ENCODE measurements at places on chromosomes 13 and 19. TPM values are rescaled to one million over a fixed set of nuclear protein-coding genes. Genes with fewer than 3 reads are reported as not detected.

- H3K27me3 ChIP-seq = no peaks in the 10 kb centered on the region
- no peaks in the 10 kb centered on the region for H3K36me3 ChIP-seq
- H3K4me3 ChIP-seq = no peak overlapping the region
- peak overlapping the region; percentile 62 for H3K27ac ChIP-seq
Observed at GRCh38 chr19:40831502-40832430, 18.5 kb downstream of the CYP2A6 start.

Gene APOC1
- not detected for total RNA-seq

- no peak overlapping the region for H3K27ac ChIP-seq
- no peak overlapping the region for H3K4me3 ChIP-seq
- DNase-seq = no peak
- H3K27me3 ChIP-seq = no peaks in the 10 kb centered on the region
- no peaks in the 10 kb centered on the region for H3K36me3 ChIP-seq
Observed at GRCh38 chr13:110359840-110360301, 52.8 kb downstream of the COL4A2 start.

DNA sequence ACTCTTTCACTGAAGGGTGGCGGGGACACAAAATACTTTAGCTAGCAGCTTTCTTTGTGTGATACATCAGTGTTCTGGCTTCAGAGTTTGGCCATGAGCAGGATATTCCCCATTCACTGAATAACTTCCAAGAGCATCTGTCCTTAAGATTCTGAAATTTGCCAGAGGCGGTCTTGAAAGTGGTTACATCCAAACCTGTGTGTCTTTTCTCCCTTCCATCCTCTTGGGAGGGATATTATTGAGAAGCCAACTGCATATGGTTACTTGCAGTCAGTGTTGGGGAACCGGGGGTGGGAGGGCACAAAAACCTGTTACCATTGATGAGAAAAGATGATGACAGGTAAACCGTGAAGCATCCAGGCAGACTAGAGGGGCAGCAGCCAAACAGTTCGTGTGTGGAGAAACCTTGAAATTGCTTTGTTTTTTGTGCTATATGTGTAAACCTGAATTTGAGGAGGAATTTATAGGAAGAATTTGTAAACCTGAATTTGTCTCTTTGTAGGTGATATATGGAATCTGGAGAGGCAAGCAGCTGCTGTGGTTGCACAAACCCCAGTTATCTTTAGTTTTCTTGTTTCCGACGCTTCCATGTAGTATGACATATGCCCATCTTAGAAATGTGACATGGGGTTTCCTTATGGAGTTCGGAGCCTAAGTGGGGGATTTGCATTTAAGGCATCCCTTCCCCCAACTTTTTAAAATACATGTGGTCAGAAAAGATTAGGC is 104.8 kb downstream of the WDFY2 start:
- H3K4me1 ChIP-seq = peaks cover 8% of the 10 kb centered on the region
- no peaks in the 10 kb centered on the region for H3K36me3 ChIP-seq
- H3K27ac ChIP-seq = no peak overlapping the region
- no peak overlapping the region for H3K4me3 ChIP-seq
- no peaks in the 10 kb centered on the region for H3K27me3 ChIP-seq

Gene ZNF627
- total RNA-seq = 13.8 TPM

GRCh38 chr19:29277102-29277501 is 64.2 kb upstream of the UQCRFS1 start:
- H3K4me1 ChIP-seq = no peaks in the 10 kb centered on the region
- H3K36me3 ChIP-seq = no peaks in the 10 kb centered on the region
- no peak overlapping the region for H3K27ac ChIP-seq
- no peak for DNase-seq
- H3K4me3 ChIP-seq = no peak overlapping the region

DNA sequence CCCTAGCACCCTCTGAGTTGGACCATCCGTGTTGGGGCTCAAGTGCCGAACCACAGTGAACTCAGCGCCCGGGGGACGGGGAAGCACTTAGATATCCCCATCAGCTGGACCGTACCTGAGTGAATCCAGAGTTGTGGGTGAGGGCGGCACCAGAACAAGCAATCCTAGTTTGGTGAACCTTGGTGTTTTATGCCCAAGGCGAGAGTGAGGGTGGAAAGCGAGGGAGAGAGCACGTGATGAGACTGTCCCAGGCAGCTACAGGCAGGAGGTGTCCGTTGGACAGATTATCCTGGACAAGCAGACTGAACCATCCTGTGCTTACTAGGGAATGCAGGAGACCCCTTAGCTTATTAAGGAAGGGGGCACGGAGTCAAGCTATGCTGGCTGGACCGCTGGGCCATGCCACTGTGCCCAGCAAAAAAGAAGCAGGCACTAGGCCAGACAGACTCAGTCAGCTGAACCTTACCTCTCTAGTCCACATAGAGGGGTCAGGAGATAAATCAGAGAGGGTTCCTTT is 596 bp downstream of the GET3 start:
- peak overlapping the region; percentile 92 for H3K27ac ChIP-seq
- peak; percentile 28 for DNase-seq
- H3K36me3 ChIP-seq = peaks cover 5% of the 10 kb centered on the region
- H3K4me1 ChIP-seq = peaks cover 15% of the 10 kb centered on the region
- no peaks in the 10 kb centered on the region for H3K27me3 ChIP-seq

GRCh38 chr13:110929104-110929777 is 14.4 kb upstream of the ANKRD10 start:
- no peaks in the 10 kb centered on the region for H3K4me1 ChIP-seq
- H3K36me3 ChIP-seq = 0 out of 2 replicates have a peak, but pooled peaks cover 4% of the 10 kb centered on the region
- no peak overlapping the region for H3K27ac ChIP-seq
- H3K4me3 ChIP-seq = no peak overlapping the region

DNA sequence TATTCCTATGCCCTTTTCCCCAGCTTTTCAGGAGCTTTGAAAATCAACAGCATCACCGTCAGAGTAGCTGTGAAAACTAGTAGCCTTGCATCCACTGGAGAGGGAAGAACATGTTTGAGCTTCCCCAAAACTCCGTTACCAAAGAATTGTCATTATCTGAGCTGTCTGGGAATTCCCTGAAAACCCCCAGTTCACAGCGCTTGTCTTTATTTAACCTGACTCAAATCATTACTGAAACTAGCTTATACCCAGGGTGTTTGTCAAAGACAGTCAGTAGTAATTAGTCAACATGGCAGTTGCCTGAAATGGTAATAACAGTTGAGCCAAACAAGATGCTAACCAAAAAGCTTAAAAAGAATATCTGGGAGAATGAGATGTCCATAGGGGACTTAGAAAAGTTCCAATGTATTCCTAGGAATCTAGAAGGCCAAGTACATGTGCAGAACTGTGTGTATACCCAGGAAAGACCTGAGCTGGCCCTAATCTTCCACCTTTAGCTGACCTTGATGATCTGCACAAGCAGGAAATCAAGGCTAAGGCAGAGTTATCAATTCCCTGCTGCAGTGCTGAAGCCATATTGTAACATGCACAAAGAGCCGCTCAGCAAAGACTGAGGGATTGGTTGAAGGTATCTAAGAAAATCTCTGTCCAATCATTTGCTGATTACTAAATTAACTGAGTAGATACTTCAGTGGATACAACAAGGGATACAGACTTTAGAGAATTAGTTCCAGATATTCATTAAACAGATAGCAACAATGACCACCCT is 130.8 kb downstream of the KL start:
- H3K36me3 ChIP-seq = peaks cover 11% of the 10 kb centered on the region
- no peak for DNase-seq
- no peak overlapping the region for H3K4me3 ChIP-seq
- no peaks in the 10 kb centered on the region for H3K4me1 ChIP-seq

DNA sequence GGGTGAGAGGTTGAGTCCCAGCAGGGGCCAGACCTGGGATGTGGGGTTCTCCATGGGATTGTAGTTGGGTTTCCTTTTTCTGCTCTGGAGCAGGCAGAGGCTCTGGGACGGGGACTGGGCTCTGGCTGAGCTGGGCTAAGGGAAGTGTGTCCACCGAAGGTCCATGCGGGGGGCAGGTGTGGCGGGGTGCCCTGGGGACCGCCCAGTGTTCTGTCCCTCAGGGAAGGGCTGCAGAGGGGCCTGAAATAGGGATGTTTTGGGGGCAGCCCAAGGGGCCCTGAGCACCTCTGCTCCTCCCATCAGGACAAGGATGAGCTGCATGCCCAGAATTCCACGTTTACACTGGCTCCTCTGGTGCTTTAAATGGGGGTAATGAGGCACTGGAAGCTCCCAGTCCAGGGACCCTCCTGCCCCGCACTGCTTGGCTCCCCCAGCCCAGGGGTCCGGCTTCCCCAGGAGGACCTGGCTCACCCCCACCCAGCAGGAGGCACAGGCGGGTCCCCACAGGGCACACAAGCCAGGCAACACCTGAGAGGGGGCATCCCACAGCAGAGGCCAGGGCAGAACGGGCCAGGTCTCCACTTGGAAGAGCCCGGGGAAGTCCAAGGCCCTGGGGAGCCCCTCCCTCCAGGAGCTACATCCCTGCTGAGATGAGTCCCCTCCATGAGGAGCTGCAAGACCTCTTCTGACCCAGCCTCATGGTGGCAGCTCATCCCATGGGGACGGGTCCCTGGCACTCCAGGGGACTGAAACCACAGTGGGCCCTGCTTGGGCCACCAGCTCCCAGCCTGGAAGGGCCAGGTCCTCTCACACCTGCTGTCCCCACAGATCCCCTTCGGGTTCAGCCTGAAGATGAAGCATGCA is 14.7 kb upstream of the ZNF14 start:
- no peaks in the 10 kb centered on the region for H3K4me1 ChIP-seq
- no peaks in the 10 kb centered on the region for H3K27me3 ChIP-seq
- no peak overlapping the region for H3K27ac ChIP-seq
- DNase-seq = no peak

- no peaks in the 10 kb centered on the region for H3K4me1 ChIP-seq
- H3K27me3 ChIP-seq = no peaks in the 10 kb centered on the region
- no peak overlapping the region for H3K4me3 ChIP-seq
- H3K27ac ChIP-seq = no peak overlapping the region
- no peak for DNase-seq
Observed at GRCh38 chr19:51226067-51226466, 1.2 kb downstream of the CD33 start.

- H3K4me1 ChIP-seq = no peaks in the 10 kb centered on the region
- no peak overlapping the region for H3K4me3 ChIP-seq
- no peak overlapping the region for H3K27ac ChIP-seq
- H3K27me3 ChIP-seq = no peaks in the 10 kb centered on the region
- DNase-seq = no peak
- no peaks in the 10 kb centered on the region for H3K36me3 ChIP-seq
Observed at GRCh38 chr13:36795463-36795862, 23.6 kb upstream of the RFXAP start.
